ENCODE measurements at places on chromosomes 7 and 10.

- peaks cover 8% of the 10 kb centered on the region for H3K4me1 ChIP-seq
- no peaks in the 10 kb centered on the region for H3K36me3 ChIP-seq
- H3K27me3 ChIP-seq = no peaks in the 10 kb centered on the region
- peak; percentile 23 for DNase-seq
- no peak overlapping the region for H3K27ac ChIP-seq
- H3K4me3 ChIP-seq = peak overlapping the region; percentile 14
Measured at GRCh38 chr10:60816628-60817397, 38.5 kb downstream of the CDK1 start.

DNA sequence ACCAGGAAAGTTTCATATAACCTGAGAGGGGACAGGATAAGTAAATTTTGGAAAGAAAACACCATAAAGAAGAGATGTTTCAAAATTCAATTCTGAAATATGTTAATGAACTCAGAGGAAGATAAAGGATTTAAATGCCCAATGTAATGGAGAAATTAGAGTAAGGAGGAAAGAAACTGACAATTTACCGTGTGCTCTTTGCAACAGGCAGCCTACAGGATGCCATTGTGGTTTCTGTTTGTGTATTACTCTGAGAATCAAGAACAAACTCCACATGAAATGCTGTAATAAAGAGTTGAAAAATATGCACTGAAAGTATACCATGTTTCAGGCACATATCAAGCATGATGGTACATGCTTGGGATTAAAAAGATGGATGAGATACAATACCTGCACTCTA is 44.8 kb upstream of the GLCCI1 start:
- peak overlapping the region; percentile 2 for H3K4me3 ChIP-seq
- H3K4me1 ChIP-seq = peaks cover 27% of the 10 kb centered on the region
- peak overlapping the region; percentile 58 for H3K27ac ChIP-seq
- no peak for DNase-seq
- H3K36me3 ChIP-seq = peaks cover 6% of the 10 kb centered on the region

DNA sequence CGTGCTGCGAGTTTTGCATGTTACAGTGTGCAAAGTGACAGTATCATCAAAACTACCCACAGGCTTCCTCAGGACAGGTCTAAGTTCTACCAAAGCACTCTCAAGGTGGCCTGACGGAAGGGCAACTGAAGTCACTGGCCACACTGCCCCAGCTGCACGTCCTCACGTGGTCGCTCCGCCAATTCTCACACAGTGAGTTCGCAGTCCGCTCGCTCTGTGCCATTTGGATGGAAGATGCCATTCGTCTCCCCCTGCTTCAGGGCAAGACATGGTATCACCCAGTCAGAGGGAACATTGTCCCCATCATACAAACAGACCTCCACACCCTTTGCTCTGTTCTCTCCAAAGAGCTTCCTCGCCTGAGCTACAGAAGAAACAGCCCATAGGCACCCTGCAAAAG is 109.6 kb upstream of the COBL start:
- H3K4me3 ChIP-seq = no peak overlapping the region
- H3K27ac ChIP-seq = no peak overlapping the region
- no peaks in the 10 kb centered on the region for H3K4me1 ChIP-seq
- no peaks in the 10 kb centered on the region for H3K36me3 ChIP-seq

DNA sequence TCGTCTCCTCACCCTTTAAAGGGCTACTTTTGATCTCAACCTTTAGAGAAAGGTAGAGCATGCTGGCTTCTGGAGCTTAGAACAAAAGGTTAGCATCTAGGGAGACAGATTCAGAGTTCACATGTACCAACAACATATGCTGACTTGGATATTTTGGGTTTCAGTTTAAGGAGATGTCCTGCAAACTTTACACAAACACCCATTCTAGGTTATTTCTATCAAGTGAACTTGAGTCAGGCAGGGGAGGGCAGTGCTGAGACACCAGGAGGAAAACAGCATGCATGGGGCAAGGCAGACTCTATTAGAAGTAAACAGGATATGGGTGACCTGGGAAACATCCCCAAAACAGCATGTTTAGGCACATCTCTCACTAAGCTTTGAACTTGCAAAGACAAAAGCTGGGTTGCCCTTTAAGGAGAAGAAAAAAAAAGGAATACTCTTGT is 43.8 kb downstream of the ARL4A start:
- no peak for DNase-seq
- H3K36me3 ChIP-seq = peaks cover 2% of the 10 kb centered on the region
- H3K4me1 ChIP-seq = peaks cover 7% of the 10 kb centered on the region
- peak overlapping the region; percentile 47 for H3K4me3 ChIP-seq

DNA sequence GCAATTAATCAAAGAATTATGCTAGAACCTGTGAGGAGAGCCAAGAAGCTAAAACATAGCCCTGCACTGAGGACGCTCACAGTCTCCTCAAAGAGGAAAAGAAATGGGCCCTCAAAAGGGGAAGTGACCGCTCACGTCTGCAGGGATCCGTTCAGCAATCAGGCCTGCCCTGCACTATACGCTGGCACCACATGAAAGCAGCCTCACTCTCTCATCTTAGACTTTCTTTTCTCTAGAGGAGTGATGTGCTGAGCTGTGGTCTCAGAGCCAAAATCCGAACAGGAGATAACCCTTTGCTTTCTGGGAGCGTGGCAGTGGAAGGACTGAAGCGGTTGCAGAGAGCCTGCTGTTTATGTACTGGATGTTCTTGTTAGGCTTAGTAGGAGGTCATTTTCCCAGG is 6.3 kb upstream of the IL2RA start:
- no peak overlapping the region for H3K4me3 ChIP-seq
- peaks cover 10% of the 10 kb centered on the region for H3K27me3 ChIP-seq
- no peak overlapping the region for H3K27ac ChIP-seq
- H3K4me1 ChIP-seq = peaks cover 25% of the 10 kb centered on the region
- peaks cover 6% of the 10 kb centered on the region for H3K36me3 ChIP-seq
- no peak for DNase-seq

DNA sequence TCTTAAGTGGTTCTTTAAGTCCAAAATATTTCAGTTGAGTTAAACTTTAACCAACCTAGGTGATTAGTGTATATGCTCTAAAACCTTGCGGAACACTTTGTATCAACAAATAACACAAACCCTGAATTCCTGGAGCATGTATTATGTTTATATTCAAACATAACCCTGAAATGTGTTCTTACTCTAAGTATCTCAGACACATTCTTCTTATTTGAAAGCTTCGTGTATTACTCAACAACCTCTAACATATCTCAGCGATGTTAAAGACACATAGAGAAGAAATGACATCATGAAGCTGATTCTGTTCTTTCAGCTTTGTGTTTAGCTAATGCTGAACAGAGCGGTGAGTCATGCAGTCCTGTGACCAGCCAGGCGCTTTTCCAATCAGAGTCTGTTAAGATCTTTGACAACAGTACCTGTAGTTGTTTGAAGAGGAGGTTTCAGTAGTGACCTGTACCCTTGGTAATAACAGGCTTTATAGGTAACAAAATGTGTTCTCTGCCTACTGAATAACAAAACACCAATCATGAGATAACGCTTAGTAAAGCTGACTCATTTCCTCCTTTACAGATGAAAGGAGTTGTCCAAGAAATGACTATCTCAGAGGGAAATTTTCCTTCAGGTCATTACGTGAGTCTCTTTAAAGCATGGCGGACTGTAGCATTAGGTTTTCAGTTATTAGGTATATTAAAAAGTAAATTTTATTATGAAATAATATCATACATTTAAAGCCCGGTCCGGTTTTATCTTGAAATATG is 67.3 kb upstream of the KLF6 start:
- peak; percentile 60 for DNase-seq
- H3K4me1 ChIP-seq = peaks cover 32% of the 10 kb centered on the region
- peak overlapping the region; percentile 99 for H3K27ac ChIP-seq
- peaks cover 18% of the 10 kb centered on the region for H3K36me3 ChIP-seq

DNA sequence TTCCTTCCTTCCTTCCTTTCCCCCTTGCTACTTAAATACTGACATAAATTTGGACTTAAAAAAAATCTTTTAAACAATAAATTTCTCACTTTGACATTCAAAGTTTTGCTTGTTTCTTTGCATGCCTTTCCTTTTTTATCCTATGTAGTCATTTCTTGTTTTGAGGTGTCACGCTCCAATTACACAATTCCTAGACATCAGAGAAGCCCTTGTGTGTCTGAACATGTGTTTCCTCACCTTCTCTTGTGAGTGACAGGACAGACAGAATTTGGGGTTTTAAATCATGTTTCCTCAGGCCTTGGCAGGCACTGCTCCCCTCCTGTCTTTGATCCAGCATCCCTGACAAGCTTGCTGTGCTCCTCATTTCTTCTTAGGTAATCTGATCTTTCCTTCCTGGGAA is 91.3 kb downstream of the CYTH3 start:
- no peaks in the 10 kb centered on the region for H3K27me3 ChIP-seq
- H3K4me3 ChIP-seq = no peak overlapping the region
- H3K36me3 ChIP-seq = peaks cover 24% of the 10 kb centered on the region
- DNase-seq = no peak
- peaks cover 9% of the 10 kb centered on the region for H3K4me1 ChIP-seq
- no peak overlapping the region for H3K27ac ChIP-seq

GRCh38 chr7:109076396-109076972 is 506.8 kb downstream of the DNAJB9 start:
- no peaks in the 10 kb centered on the region for H3K36me3 ChIP-seq
- no peak overlapping the region for H3K4me3 ChIP-seq
- H3K4me1 ChIP-seq = no peaks in the 10 kb centered on the region
- H3K27me3 ChIP-seq = no peaks in the 10 kb centered on the region
- no peak overlapping the region for H3K27ac ChIP-seq
- no peak for DNase-seq

DNA sequence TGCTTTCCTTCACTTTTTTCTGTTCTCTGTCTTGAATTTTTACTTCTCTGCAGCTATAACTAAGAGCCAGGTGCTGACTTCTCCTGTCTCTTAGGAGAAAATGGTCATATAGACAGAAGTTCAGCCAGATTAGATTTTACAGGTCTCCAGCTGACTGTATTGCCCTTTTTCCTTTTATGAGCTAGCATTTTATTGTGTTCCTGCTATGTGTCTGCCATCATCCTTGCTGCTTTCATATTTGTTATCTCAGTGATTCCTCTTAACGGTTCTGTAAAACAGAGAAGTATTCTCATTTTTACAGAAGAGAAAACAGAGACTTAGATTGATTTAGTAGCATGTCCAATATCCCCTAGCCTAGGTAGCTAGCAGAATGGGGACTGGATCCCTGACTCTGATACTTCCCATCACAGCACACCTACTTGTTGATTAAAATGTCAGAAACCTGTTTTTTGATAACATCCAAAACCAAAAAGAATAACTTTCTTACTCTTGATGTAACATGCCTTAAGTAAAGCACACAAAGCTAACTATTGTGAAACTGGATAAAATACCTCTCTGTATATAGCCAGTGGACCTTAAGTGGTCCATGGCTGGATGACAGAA is 5.2 kb downstream of the KAT6B start:
- H3K4me1 ChIP-seq = peaks cover 31% of the 10 kb centered on the region
- no peaks in the 10 kb centered on the region for H3K27me3 ChIP-seq
- H3K36me3 ChIP-seq = peaks cover 10% of the 10 kb centered on the region
- no peak overlapping the region for H3K4me3 ChIP-seq
- DNase-seq = no peak

GRCh38 chr10:86373828-86374227 is 7.2 kb upstream of the GRID1 start:
- H3K27me3 ChIP-seq = peaks cover 70% of the 10 kb centered on the region
- no peaks in the 10 kb centered on the region for H3K4me1 ChIP-seq
- no peak for DNase-seq
- peaks cover 3% of the 10 kb centered on the region for H3K36me3 ChIP-seq

GRCh38 chr10:44854693-44855350 is 56.3 kb upstream of the TMEM72 start:
- H3K27me3 ChIP-seq = peaks cover 14% of the 10 kb centered on the region
- no peaks in the 10 kb centered on the region for H3K4me1 ChIP-seq
- H3K36me3 ChIP-seq = no peaks in the 10 kb centered on the region

GRCh38 chr7:134514106-134514505 is 13.3 kb upstream of the AKR1B10 start:
- peaks cover 10% of the 10 kb centered on the region for H3K27me3 ChIP-seq
- H3K4me3 ChIP-seq = no peak overlapping the region
- no peak for DNase-seq

DNA sequence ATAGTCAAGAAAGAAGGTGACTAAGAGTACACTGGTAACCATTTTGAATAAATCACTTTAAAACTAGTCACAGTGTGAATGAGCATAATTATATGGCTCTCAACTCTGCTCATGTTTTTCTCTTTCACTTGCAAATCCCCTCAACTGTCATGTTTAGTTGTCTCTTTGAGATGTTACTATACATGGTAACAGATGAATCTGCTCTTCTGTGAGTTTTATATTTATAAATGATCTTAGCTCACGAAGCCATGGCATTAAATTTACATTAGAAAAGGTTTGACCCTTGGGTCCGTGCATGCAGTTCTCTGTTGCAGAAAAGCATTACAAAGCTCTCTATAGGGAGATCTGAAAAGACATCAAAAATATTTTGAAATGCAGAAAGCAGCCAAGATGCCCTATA is 33.0 kb upstream of the LRRTM3 start:
- H3K36me3 ChIP-seq = no peaks in the 10 kb centered on the region
- no peak for DNase-seq
- H3K27ac ChIP-seq = no peak overlapping the region

DNA sequence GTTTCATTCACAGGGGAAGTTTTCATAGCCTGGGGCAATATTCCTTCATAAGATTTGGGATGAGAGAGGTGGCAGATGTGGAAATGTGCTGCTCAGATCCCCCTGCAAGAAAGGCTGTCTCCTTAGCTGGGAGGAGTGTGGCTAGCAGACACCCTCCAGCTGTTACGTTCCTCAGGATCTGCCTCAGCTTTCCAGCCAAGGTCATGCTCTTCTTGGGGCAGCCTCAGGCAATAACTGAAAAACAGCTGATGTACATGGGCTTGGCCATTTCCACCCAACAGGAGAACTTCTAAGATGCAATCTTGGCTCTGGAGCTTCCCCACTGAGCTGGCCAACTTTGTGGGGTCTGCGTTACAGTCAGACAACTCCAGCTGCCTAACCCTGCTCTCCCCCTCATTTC is 51.3 kb upstream of the SEPTIN7 start:
- H3K27me3 ChIP-seq = no peaks in the 10 kb centered on the region
- no peaks in the 10 kb centered on the region for H3K36me3 ChIP-seq
- DNase-seq = no peak
- no peaks in the 10 kb centered on the region for H3K4me1 ChIP-seq

- H3K4me1 ChIP-seq = no peaks in the 10 kb centered on the region
- no peak for DNase-seq
- no peaks in the 10 kb centered on the region for H3K36me3 ChIP-seq
- H3K27me3 ChIP-seq = no peaks in the 10 kb centered on the region
- H3K27ac ChIP-seq = no peak overlapping the region
Measured at GRCh38 chr7:45617166-45617565, 43.0 kb downstream of the ADCY1 start.

All from effector memory CD8-positive, alpha-beta T cell (primary cell).